Dermis lymphatic vessel endothelial cell (primary cell): ENCODE measurements at places on chromosomes 5 and 9. TPM values are rescaled to one million over a fixed set of nuclear protein-coding genes. Genes with fewer than 3 reads are reported as not detected.

Gene C9
- 0.09 and 0.11 TPM in 2 replicates for total RNA-seq

Gene TAS2R1
- total RNA-seq, result not detected in 2 replicates

Gene ZNF354B
- 7.3 and 10.8 TPM in 2 replicates for total RNA-seq

Gene KCTD16
- total RNA-seq, result under 0.01 and 0.09 TPM in 2 replicates

Gene INSL6
- total RNA-seq, result not detected in 2 replicates

Gene PCDHGA2
- total RNA-seq, result 0.86 and 1.1 TPM in 2 replicates

Gene LCN1
- not detected in 2 replicates for total RNA-seq
